ENCODE measurements at places on chromosomes 7 and 10. TPM values are rescaled to one million over a fixed set of nuclear protein-coding genes. Genes with fewer than 3 reads are reported as not detected.

The HOXA1 gene
- polyA plus RNA-seq: 3.9 TPM

The AKR1C4 gene
- not detected for polyA plus RNA-seq

The SLC18A3 gene
- polyA plus RNA-seq: 17.0 TPM

The ZNF487 gene
- polyA plus RNA-seq: 16.2 TPM

The SKIDA1 gene
- 4.5 TPM for polyA plus RNA-seq

The SHH gene
- 4.3 TPM for polyA plus RNA-seq

The EMX2 gene
- 1.1 TPM for polyA plus RNA-seq

The ZNF804B gene
- polyA plus RNA-seq: 2.3 TPM

The DGKB gene
- 25.3 TPM for polyA plus RNA-seq

The RPEL1 gene
- polyA plus RNA-seq: not detected

The LIPK gene
- not detected for polyA plus RNA-seq

The TLX1 gene
- polyA plus RNA-seq: 0.33 TPM

The PVRIG gene
- polyA plus RNA-seq: 11.6 TPM

The AKR1E2 gene
- 7.8 TPM for polyA plus RNA-seq

The TCAF2 gene
- 2.7 TPM for polyA plus RNA-seq

The PRKCQ gene
- 10.1 TPM for polyA plus RNA-seq

The SPDYE11 gene
- 0.36 TPM for polyA plus RNA-seq

The NUDT13 gene
- polyA plus RNA-seq: 2.4 TPM

The LARP4B gene
- 38.5 TPM for polyA plus RNA-seq

The TMEM196 gene
- polyA plus RNA-seq: 14.7 TPM

The C1QL3 gene
- polyA plus RNA-seq: 6.3 TPM

The KAT6B gene
- 33.7 TPM for polyA plus RNA-seq

The HEPACAM2 gene
- polyA plus RNA-seq: 0.33 TPM

The CH25H gene
- polyA plus RNA-seq: 1.1 TPM

The TRIM73 gene
- 5.1 TPM for polyA plus RNA-seq

The RASA4B gene
- 65.3 TPM for polyA plus RNA-seq

The CPSF4 gene
- 51.6 TPM for polyA plus RNA-seq

The ABHD11 gene
- polyA plus RNA-seq: 15.1 TPM

The STEAP4 gene
- 0.32 TPM for polyA plus RNA-seq

The GIMAP6 gene
- 12.0 TPM for polyA plus RNA-seq

The EEPD1 gene
- 49.5 TPM for polyA plus RNA-seq

The CYP2C18 gene
- 0.23 TPM for polyA plus RNA-seq

The TMEM130 gene
- polyA plus RNA-seq: 154 TPM

The TMEM178B gene
- 58.2 TPM for polyA plus RNA-seq

The ARL5B gene
- 32.8 TPM for polyA plus RNA-seq

The HOXA5 gene
- polyA plus RNA-seq: 159 TPM
